ENCODE measurements at places on chromosomes 7 and 10. TPM values are rescaled to one million over a fixed set of nuclear protein-coding genes. Genes with fewer than 3 reads are reported as not detected.
A peak's percentile ranks its signal among the peaks of the same experiment; 100 is the strongest.

Gene TPK1
- 2.9 TPM for polyA plus RNA-seq

Gene CALCR
- not detected for polyA plus RNA-seq

DNA sequence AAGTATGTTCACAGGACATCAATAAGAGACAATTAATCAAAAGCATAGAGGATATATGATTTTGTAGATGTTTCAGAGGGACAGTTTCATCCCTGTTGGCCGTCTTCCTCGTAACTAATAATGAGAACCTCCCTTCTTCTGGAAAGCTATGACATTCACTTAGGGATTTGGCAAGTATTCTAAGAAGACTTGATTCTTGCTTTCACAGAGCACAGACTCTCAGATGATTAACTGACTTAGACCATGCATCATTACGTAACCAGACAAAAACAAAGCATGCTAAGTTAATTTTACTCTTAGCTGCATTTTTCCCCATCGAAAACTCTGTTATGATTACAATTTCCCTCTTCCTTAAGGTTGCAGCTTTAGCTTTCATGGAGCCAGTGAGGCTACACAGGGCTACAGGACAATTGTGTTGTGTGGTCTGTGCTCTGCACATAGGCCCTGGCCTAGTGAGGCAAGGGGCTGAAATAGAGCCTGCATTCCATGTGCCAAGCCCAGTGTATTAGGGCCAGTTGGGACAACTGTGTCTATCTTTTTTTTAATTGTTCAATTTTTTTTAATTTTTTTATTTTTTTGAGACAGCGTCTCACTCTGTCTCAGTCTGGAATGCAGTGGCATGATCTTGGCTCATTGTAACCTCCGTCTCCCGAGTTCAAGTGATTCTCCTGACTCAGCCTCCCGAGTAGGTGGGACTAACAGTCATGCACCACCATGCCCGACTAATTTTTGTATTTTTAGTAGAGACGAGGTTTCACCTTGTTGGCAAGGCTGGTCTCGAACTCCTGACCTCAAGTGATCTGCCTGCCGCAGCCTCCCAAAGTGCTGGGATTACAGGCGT, 105.3 kb downstream of the PLXDC2 start:
- peak; percentile 73 for DNase-seq

GRCh38 chr10:121033366-121033765, 182.2 kb downstream of the WDR11 start:
- no peak for DNase-seq

DNA sequence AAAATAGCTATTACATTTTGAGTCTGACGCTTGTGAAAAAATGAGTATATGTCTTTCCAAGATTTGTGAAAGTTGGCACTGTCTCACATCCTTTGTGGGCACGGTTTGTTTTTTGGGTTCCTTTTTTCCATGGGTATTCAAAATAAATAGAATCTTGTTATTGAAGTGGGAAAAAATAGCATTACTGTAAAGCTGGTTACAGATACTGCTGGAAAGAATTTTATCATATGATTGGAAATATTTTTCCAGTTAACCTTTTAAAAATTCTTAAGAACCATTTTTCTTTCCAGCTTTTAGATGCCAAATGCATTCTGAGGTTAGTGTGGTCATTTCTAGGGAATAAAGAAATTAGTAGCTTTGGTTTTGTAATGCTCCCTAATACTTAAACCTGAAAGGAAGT, 11.4 kb downstream of the NET1 start:
- DNase-seq: peak; percentile 46

GRCh38 chr10:4058514-4059029, 273.6 kb upstream of the KLF6 start:
- no peak for DNase-seq

DNA sequence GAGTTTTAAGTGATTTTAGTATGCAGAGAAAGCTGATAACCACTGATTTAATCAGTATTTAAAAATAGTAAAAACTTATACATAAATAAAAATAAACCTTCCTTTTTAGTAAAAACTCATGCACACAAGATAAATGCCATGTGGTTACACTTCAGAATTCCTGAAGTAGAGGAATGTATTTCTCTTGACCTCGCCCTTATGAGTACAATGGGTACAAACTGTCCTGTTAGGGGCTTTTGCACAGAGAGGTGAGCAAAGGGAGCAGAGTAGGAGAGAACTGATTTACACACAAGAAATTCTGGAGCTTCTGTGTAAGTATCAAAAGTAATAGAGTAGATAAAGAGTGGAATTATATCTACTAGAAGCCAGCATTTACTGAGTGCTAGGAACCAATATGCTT, 279.6 kb downstream of the PPP1R3A start:
- DNase-seq: no peak

GRCh38 chr7:94395141-94396036, 694 bp downstream of the COL1A2 start:
- peak; percentile 89 for DNase-seq

- no peak for DNase-seq
Measured at GRCh38 chr7:3042861-3043489, 692 bp downstream of the CARD11 start.
